ENCODE measurements at places on chromosomes 2 and 18.

DNA sequence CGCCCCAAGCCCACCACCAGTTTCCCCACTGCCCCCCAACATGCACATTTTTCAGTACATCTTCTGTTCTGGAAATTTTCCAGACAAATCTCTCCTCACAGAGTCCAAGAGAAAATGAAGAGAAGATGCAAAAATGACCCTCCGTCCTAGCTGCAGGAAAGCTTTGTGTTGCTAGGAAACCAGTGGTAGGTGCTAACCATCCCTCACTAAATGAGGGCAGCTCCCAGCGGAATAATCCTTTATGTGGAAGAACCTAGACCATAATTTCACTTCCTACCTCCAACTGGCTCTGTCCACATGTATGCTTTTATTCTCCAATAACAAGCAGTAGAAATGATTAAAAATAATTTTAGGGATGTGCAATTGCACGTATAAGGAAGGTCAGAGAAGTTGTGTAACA lies 311.9 kb upstream of the EPHA4 start:
- no peak for DNase-seq

- no peak for DNase-seq
Observed at GRCh38 chr2:174544156-174544555, 53.4 kb downstream of the WIPF1 start.

- no peak for DNase-seq
Observed at GRCh38 chr18:21105936-21106335, 5.7 kb downstream of the ROCK1 start.

GRCh38 chr2:33477473-33478468 lies 1.3 kb downstream of the RASGRP3 start:
- DNase-seq: peak; percentile 72

DNA sequence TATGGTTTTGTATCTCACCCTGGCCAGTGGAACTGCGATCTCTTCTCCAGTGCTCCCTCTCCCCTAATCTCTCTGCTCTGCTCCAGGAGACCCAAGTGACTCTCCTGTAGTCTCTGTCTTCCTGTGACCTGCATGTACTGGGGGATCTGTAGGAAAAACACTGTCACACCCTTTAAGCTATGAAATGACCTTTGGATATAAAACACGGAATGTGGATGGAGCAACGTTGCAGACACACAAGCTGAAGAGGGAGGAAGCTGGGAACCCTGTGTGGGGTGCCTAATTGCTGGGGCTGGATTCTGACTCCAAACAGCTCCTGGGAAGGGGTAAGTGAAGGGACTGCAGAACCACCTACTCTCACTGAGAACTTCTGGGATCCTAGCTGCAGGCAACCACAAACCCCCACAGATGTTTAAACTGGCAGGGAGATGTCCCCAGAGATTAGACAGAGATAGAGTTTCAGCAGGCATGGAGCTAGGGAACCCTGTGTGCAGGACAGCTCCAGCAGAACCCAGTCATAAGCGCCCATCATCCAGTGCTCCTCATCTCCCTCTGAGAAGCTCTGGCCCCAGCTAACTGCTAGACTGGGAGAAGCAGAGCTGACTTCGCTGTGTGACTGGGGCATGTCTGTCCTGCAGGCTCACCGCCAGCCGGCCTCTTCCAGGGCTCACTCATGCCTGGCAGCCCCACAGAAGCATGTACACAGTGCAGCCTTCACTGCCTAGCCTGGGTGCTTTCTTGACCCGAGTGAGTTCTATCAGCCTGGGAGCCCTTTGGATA lies 482.7 kb upstream of the SETBP1 start:
- DNase-seq: no peak

DNA sequence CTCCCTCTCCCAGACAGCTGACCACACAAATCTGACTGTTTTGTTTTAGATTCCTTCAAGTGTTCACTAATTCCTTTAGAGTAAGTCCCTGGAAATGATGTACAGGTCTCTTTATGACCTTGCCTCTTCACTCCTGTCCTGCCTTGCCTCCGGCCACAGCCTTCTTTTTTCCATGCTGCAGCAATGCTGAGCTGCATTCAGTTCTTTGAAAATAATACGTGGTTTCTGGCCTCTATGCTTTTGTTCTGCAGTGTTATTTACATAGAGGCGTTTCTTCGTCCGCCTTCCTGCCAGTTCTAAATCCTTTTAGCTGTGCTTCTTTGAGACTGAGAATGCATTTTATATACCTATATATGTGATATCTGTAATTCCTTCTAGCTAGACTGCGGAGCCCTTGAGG lies 87.2 kb downstream of the PPP1R1C start:
- no peak for DNase-seq

GRCh38 chr2:26043862-26044696 lies 10.2 kb downstream of the RAB10 start:
- no peak for DNase-seq

DNA sequence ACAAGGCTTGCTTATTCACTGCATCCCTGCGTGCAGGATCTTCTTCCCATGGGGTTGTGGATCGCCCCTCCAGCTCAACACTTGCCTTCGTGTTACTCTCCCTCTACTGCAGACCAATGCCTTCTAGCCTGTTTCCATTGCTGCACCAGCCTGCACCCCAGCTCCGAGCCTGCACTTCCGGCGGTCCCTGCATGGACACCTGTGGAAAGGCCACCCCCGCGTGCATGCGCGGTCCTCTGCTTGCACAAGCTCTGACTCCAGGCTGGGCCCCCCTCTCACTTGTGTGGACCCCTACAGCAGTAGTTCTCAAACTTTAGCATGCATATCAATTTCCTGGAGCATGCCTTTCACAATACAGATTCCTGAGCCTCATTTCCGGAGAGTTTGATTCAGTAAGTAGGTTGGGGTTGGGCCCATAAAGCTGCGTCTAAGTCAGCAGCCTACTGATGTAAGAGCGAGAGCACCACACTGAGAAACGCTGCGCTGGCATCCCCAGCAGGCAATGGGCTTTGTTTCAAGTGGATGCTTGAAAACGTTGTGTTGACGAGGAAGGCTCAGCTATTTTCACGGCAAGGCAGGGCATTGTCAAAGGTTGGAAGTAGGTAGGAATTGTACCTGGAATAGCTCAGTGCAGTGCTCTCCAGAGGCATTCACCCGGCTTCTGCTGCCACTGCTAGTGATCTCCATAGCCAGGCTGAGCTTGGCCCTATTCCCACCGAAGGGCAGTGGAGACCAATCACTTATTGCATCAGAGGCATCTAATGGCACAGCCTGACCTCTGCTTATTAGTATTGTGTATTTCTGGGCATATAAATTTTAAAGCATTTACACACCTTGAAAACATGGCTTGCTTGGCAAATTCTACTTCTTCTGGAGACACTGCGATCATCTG lies 32.6 kb downstream of the CREG2 start:
- no peak for DNase-seq

DNA sequence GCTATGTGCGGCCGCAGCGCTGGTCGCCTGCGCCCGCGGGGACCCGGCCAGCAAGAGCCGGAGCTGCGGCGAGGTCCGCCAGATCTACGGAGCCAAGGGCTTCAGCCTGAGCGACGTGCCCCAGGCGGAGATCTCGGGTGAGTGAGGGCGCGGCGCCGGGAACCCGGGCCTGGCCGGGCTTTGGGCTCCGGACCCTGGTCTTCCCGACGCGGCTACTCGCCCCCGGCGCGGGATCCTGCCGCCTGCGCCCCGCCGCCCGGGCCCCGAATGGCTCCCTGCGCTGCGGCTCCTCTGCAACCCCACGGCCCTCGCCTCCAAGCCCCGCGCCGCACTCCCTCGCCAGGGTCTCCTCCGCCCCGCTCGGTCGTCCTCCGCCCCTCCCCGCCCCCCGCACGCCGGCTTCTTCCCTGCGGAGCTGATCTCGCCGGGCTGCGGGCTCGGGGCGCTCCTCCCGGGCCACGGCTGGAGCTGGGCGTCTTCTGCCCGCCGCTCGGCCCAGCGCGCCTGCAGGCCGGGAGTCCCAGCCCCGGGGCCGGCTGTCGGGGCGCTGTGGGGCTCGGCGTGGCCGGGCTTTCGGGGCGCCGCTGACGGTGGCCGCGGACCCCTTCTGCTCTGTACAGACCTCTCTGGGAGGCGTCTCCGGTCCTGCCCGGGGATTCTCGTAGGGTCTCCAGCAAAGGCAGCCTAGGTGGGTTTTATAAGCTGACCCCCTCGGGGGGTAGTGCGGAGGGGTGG lies 652 bp downstream of the GPC1 start:
- DNase-seq: peak; percentile 90

DNA sequence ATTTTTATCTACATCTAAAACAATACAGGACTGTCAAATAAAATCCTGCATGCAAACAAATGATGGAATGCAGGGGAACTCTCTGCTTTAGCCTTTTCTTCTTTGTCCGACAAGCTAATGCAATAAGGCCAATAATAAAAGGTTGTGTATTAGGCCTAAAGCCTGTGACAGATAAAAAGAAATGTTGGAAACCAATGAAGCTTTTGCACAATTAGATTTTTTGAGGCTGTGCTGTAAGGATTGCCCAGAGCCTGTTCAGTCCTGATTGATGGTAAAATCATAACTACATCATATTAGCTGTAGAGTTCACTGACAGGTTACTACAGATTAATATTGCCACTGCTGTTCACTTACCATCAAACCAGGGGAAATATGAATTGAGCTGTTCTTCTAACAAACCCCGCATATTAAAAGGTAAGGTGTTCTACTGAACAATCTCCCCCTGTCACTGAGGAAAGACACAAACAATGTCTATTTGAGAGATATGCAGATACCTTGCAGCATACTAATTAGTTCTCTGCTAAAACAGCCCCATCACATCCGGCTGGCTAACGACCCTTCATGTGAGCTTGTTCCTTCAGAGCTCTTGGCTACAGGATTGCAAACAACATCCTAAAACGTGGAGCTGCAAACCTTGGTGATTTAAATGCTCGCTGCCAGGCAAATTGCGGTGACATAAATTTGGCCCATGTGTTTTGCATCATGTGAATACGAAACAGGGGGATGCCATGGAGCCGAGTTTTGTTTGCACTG lies 305.4 kb downstream of the MTX2 start:
- DNase-seq: no peak

GRCh38 chr2:60873381-60873780 lies 8.0 kb upstream of the REL start:
- DNase-seq: no peak

- no peak for DNase-seq
Observed at GRCh38 chr2:174971868-174972781, 33.1 kb downstream of the CHN1 start.

DNA sequence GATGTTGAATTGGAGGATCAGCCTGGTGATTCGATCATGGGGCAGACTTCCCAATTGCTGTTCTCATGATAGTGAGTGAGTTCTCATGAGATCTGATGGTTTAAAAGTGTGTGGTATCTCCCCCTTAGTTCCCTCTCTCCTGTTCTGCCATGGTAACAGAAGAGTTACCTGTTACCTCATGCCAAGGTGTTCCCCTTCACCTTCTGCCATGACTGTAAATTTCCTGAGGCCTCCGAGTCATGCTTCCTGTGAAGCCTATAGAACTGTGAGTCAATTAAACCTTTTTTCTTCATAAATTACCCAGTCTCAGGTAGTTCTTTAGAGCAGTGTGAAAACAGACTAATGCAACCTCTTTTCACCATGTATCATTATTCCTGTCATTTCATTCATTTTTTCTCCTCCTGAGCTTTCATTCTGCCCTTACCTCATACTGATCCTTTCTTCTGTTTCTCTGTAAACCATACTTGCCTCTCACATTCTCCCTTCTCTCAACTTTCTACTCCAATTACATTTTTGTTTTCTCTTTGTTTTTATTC lies 22.0 kb downstream of the STARD6 start:
- no peak for DNase-seq

GRCh38 chr2:60521626-60522025 lies 31.8 kb downstream of the BCL11A start:
- no peak for DNase-seq

- no peak for DNase-seq
Observed at GRCh38 chr2:102258025-102258385, 53.4 kb upstream of the IL1RL1 start.

- no peak for DNase-seq
Observed at GRCh38 chr2:201500534-201500933, 49.0 kb downstream of the STRADB start.

- no peak for DNase-seq
Observed at GRCh38 chr2:100352521-100352920, 30.2 kb upstream of the LONRF2 start.

DNA sequence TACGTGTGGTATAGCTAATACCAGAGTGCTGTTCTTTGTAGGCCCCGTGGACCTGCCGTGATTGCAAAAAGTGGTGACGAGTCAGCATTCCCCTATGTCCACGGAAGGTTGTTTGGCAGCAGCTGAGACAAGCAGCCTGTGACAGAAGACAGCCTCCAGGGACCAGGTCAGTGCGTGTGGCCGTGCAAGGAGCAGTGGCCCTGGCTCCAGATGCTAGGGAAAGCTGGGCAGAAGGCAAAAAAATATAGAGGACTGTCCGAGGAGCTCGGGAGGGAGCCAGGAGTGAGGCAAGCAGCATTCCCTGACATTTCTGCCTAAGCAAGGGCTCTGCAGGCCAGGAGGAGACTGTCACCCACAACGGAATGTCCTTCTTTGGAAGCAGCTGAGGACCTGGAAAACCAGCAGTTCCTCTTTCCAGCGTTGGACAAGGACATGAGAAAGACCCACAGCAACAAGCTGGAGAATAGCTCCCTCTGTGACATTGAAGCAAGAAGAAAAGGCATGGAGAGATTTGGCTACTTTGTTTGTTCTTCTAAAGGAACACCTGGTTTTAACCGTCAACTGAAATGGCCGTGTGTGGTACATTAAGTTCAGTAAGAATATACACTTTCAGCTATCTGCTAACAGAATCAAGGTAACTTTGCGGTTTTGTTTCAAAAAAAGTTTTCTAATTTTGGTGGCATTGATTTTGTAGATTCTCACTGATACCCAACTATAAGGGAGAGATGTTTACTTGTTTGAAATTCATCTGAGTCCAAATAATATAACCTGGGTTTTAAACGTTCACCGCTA lies 58.3 kb downstream of the NPAS2 start:
- DNase-seq: no peak

GRCh38 chr2:113977060-113977659 lies 87.3 kb downstream of the ACTR3 start:
- no peak for DNase-seq

DNA sequence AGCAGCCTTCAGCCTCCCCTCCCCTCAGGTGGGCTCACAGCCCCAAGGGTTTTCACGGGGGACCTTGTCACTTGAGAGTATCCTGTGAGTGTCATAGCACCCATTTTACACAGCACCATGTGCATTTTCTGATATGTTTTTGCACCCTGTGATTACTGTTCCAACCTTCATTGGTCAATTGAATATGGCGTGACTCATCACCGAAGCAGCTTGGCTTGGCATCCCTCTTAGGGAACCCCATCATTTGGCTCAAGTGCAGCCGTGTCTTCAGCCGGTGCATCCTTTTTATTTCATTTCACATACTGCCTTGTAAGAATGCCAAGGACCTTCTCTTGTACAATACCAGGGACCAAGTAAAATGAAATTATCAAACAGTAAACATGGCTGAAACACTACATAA lies 57.6 kb downstream of the NPAS2 start:
- DNase-seq: no peak

- no peak for DNase-seq
Observed at GRCh38 chr2:49259926-49260325, 105.6 kb upstream of the FSHR start.

GRCh38 chr2:9030841-9031240 lies 27.4 kb upstream of the MBOAT2 start:
- no peak for DNase-seq

GRCh38 chr2:100953406-100954043 lies 48.6 kb upstream of the RPL31 start:
- DNase-seq: no peak
